ENCODE measurements at places on chromosomes 7 and 10. TPM values are rescaled to one million over a fixed set of nuclear protein-coding genes. Genes with fewer than 3 reads are reported as not detected.

The SYT15 gene
- total RNA-seq, result 1.5 TPM

The ABCF2 gene
- total RNA-seq, result 69.2 TPM

The ATG9B gene
- 5.0 TPM for total RNA-seq

The SEC31B gene
- 57.4 TPM for total RNA-seq

The STEAP1 gene
- 0.50 TPM for total RNA-seq

The UTF1 gene
- total RNA-seq, result 0.28 TPM

The PTF1A gene
- total RNA-seq, result not detected

The THSD7A gene
- total RNA-seq, result not detected

The ADAMTS14 gene
- 0.39 TPM for total RNA-seq

The HOXA1 gene
- 0.16 TPM for total RNA-seq

The NYAP1 gene
- total RNA-seq, result 0.27 TPM

The ZNF33B gene
- total RNA-seq, result 6.5 TPM

The CYP3A7 gene
- total RNA-seq, result not detected

The GLCCI1 gene
- 27.9 TPM for total RNA-seq

The PPP1R17 gene
- not detected for total RNA-seq

The OR2A1 gene
- total RNA-seq, result not detected

The CFAP70 gene
- 0.43 TPM for total RNA-seq

The PDZD7 gene
- total RNA-seq, result 0.64 TPM

The FAM25A gene
- not detected for total RNA-seq

The AKR1D1 gene
- total RNA-seq, result not detected

The RASA4B gene
- 20.3 TPM for total RNA-seq

The OR9A2 gene
- 0.30 TPM for total RNA-seq

The STEAP4 gene
- total RNA-seq, result 0.48 TPM

The NUDT5 gene
- 109 TPM for total RNA-seq

The ODAD2 gene
- not detected for total RNA-seq

The CALHM1 gene
- not detected for total RNA-seq

The UBE3C gene
- 84.9 TPM for total RNA-seq

The ACTR3C gene
- total RNA-seq, result 7.9 TPM

The SFTPA2 gene
- total RNA-seq, result not detected

The DGKI gene
- total RNA-seq, result 2.8 TPM

The ITPRID1 gene
- not detected for total RNA-seq

The GAD2 gene
- total RNA-seq, result not detected

The OR2A5 gene
- not detected for total RNA-seq

The SMO gene
- total RNA-seq, result 0.64 TPM

The GIMAP2 gene
- total RNA-seq, result 30.5 TPM

The SFTPA1 gene
- total RNA-seq, result not detected

The TRPV5 gene
- total RNA-seq, result not detected
